T-helper 1 cell (primary cell): ENCODE measurements at places on chromosomes 11 and 22.

GRCh38 chr11:67364783-67365722 lies 8.3 kb downstream of the CLCF1 start:
- no peak for DNase-seq

GRCh38 chr22:22348127-22348814 lies 103.7 kb downstream of the VPREB1 start:
- DNase-seq: no peak

DNA sequence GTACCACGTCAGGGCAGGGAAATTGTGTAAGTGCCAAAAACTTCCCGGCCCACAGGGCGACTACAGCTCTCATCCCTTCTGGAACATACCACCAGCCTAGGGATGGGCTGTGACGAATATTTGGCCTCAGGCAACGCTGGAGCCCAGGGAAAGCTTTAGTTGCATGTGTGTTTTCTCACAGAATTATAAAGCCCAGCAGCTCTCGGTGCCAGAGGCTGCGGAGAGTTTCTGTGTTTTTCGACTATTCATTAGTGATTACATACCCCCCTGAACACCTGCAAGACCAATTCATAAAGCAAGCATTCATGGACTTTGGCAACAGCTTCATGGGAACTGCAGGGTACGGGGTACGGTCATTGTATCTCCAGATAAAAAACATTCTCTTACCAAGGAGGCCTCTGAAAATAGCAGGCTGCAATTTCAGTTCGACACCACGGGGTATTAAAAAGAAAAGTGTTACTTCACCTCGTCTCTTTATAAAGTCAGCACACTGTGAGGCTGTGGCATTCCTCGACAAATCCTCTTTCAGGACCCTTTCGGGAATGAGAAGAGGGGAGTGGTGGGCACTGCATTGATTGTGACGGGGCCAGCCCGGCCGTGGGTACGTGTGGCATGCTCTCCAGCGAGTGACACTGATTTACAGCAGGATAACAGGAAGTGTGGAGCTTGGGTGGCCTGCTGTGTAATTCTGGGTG lies 243.6 kb upstream of the SORL1-AS1 start:
- no peak for DNase-seq

DNA sequence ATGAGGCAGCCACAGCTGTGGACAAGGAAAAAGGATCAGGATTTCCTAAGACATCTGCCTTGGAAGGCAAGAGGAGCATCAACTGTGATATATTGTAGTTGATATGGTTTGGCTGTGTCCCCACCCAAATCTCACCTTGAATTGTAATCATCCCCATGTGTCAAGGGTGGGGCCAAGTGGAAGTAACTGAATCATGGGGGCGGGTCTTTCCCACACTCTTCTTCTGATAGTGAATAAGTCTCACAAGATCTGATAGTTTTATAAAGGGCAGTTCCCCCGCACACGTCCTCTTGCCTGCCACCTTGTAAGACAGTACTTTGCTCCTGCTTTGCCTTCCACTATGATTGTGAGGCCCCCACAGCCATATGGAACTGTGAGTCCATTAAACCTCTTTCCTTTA lies 10.2 kb downstream of the RIC8A start:
- DNase-seq: no peak

DNA sequence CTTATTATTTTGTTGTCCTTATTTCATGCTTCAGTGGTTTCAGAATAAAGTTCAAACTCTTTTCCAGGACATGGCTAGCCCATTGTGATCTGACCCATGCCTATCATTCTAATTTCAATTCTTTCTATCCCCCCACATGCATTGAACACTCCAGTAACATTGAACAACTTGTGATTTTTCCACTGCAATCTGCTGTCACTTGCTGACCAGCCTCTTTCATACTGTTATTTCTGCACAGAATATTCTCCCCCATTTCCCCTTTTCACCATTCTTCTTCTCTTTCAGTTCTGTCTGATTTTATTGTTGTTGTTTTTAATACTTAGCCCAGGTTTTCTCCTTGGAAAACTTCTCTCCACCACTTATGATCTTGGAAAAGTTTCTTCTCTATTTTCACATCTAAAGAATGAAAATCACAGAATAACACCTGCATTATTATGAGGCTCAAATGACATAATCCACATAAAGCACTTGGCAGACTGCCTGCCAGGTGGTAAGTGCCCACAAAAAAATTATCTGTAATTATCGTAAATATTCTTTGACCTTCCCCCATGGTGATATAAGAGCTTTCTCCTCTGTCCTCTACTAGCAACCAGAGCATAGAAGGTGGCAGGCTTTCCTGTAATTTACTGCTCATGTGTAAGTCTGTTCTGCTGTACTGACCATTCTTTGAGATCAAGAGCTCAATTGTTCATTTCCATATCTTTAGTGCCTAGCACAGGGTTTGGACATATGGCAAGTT lies 51.9 kb upstream of the EED start:
- DNase-seq: no peak

- no peak for DNase-seq
These were observed 6.4 kb upstream of the ARFGAP3 start for GRCh38 chr22:42863349-42863961.

GRCh38 chr11:15258433-15259165 lies 143.9 kb downstream of the INSC start:
- DNase-seq: no peak

GRCh38 chr11:14386895-14387480 lies 28.0 kb upstream of the RRAS2 start:
- DNase-seq: no peak

DNA sequence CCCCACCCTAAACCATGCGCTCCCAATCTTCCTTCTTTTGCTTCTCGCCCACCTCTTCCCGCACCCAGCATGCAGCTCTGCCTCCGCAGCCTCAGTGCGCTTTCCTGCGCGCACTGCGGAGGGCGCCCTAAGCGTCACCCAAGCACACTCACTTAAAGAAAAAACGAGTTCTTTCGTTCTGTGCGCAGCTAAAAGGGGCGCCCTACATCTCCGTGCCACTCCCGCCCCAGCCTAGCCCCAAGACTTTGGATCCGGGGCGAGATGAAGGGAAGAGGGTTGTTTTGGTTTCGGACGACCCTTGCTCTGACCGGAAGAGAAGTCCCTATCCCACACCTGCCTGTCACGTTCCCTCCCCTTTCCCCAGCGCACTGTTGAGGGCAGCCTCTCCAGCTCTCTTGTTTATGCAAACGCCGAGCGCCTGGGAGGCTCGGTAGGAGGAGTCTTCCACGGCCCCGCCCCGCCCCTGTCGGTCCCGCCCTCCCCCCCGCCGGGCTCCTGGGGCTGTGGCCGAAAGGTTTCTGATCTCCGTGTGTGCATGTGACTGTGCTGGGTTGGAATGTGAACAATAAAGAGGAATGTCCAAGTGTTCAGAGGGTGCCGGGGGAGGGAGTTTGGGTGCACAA lies 5.3 kb downstream of the VSIG2 start:
- peak; percentile 67 for DNase-seq

- DNase-seq: no peak
These were observed 74.7 kb downstream of the PDE2A start for GRCh38 chr11:72599325-72600117.

- DNase-seq: no peak
These were observed 1.5 kb downstream of the TBC1D10A start for GRCh38 chr22:30325065-30325720.

- DNase-seq: no peak
These were observed 91.8 kb downstream of the SWAP70 start for GRCh38 chr11:9755561-9756185.

- DNase-seq: peak; percentile 58
These were observed 8.1 kb downstream of the BCL9L start for GRCh38 chr11:118917481-118918127.

DNA sequence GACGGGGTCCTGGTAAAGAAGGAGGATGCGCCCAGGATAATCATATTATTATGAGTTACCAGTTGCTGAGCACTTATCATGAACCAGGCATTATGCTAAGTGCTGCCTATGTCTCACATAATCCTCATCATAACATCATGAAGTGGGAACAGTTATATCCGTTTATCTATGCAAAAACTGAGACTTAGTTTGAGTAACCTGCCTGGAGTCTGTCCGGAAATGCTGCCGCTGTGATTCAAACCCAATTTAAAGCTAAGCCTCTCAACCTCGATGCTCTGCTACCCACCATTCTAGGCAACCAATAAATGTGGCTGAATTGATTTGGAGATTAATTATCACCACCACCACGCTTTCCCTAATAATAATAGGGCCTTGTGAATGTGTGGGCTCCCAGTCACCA lies 111.5 kb upstream of the CLMP start:
- DNase-seq: no peak

- DNase-seq: peak; percentile 22
These were observed at the start of gene RASD2 for GRCh38 chr22:35540595-35541253. RASD2 (plus strand) TSS chr22:35540831; CDS start chr22:35546810, 5,979 bp downstream.

- no peak for DNase-seq
These were observed 330.7 kb downstream of the TTC28 start for GRCh38 chr22:28348613-28349609.

DNA sequence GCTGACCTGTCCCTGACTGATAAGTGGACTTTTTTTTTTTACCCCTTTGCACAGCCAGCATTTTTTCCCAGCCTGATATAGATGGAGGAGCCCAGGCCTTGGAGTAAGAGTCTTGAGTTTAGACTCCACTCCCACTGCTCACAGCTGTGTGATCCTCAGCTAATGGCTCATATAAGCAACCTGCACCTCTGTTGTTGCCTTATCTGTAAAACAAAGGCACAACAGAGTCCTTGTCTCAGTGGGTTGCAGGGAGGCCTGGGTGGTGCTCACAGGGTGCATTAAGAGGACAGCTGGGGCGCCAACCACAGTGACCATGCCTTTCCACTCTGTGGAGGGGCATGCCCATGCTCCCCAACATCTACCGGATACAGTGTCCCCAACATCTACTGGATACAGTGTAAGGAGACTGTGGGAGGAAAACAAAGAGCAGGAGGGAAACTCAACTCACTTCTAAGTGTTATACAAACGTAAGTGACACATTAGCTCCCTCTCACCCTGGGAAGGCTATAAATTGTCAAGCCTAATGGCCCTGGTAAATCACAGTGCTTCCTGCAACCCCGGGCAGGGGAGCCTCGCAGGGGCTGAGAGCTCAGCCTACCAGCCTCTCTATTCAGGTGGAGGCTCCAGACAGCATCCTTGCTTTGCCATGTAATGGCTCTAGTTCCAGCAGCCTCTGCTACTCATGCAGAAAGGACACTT lies 109.5 kb downstream of the TENM4 start:
- no peak for DNase-seq

DNA sequence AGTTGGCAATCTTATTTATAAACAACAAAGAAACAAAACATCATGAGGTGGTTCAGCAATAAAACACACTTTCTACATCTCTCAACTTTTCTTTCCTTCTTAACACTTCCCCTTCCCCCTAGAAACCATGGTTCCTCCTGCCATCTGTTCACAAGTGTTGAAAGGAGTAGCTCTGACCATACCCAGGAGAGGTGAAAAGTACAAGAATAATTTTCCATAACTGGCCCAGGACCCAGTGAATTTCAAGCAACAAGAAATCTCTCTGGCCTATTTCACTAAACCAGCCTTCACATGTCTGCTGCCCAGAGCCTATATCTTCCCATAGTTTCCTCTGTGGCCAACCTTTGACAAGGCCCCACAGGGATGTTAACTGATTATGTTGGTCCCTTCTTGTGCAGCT lies 98.2 kb upstream of the CEP126 start:
- no peak for DNase-seq

- DNase-seq: no peak
These were observed 2.3 kb downstream of the TSPAN4 start for GRCh38 chr11:844693-845644.

DNA sequence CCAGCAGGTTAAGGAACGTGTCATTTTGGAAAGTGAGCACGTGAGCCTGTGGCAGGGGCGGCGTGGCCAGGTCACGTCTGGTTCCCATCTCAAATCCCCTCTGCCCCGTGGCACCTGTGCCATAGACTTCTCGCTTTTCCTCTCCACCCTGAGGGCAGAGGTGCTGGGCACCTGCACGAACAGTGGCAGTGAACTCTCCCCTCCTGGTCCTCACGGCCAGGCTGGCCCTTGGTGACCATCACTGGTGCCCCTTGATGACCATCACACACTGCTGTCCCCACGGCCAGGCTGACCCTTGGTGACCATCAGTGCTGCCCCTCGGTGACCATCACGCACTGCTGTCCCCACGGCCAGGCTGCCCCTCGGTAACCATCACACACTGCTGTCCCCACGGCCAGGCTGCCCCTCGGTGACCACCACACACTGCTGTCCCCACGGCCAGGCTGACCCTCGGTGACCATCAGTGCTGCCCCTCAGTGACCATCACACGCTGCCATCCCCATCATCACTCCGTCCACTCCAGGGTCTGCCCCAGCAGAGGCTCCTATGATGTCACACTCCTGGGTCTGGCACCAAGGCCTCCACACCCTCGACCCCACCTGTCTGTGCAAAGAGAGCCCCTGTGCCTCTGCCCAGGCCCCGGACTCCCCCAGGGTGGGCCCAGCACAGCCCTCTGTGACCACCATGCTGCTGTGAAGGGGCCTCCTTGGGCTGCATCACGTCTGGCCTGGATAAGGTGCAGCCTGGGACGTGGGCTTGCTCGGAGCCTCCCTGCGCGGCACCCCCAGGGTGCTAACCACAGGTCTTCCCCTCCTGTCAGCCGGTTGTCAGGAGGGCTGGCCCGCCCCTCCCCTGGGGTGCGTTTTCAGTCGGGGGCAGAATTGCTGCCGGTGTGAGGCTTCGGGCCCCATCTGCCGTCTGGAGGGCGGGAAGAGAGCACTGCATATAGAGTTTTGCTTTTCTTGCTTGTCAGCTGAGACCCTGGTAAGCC lies 738.6 kb downstream of the BRD1 start:
- no peak for DNase-seq

DNA sequence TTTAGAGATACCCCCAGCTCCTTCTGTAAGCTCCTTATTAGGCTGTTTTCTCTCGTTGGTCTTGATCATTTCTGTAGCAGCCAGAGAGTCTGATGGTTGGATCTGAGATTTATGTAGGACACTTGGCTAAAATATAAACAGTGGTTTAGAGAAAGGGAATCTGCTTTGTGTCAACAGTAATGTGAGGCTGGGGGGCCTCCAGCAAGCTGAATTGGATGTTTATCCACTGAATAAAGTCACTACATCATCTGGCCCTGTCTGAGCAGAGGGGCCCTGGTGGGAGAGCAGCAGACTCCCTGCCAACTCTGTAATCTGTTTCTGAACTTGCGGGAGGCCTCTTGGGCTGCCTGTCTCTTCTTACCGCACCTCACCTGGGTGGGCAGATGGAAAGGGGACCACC lies 328.5 kb upstream of the PLET1 start:
- no peak for DNase-seq

DNA sequence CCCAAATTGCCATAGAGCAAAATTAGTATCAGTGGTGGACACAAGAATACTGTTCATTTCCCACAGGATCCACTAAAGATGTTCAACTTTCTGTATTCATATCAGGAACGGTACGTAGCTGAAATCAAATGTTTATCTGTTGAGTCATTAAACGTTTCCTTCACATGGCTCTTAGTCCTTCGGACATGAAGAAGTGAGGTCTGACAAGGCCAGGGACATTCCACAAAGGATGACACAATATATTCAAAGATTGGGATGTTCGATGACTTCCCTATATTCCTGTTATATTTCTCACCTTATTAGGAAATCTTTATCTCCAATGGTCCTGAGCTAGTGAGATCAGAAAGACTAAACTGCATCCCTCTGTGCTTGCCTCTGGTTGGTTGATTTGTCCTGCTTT lies 129.0 kb downstream of the ETS1 start:
- no peak for DNase-seq
